Small intestine (tissue), 16 donors: ENCODE measurements at places on chromosomes 11 and 22. TPM values are rescaled to one million over a fixed set of nuclear protein-coding genes. Genes with fewer than 3 reads are reported as not detected.
A peak's percentile ranks its signal among the peaks of the same experiment; 100 is the strongest.

LGALS1 gene
- 232 TPM for polyA plus RNA-seq

ARHGAP42 gene
- polyA plus RNA-seq = 4.3 TPM

GGT5 gene
- 10.8 TPM for polyA plus RNA-seq

PAMR1 gene
- 4.6 TPM for polyA plus RNA-seq

CDKN1C gene
- 5.7 TPM for polyA plus RNA-seq

LRRC55 gene
- 1.6 TPM for polyA plus RNA-seq

DNA sequence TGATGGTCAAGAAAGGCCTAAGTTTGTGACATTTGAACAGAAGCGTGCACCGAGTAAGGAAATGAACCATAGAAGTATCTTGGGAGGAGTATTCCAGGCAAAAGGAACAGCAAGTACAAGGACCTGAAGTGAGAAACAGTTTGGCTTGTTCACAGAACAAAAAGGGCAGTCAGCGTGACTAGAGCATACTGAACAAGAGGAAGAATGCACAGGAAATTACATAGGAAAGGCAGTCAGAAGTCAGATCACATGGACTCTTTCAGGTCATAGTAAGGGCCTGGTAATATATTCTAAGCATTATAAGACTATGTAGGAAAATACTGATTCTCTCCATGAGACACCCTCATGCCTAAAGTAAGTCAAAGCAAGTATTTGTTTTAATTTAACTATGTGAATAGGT, 52.3 kb upstream of the GAB2 start:
- no peaks in the 10 kb centered on the region for H3K4me1 ChIP-seq
- no peak overlapping the region for H3K27ac ChIP-seq
- no peaks in the 10 kb centered on the region for H3K36me3 ChIP-seq
- no peak for DNase-seq

- H3K27me3 ChIP-seq = no peaks in the 10 kb centered on the region
- H3K4me1 ChIP-seq = no peaks in the 10 kb centered on the region
- no peaks in the 10 kb centered on the region for H3K36me3 ChIP-seq
Measured at GRCh38 chr11:83922318-83922717, 636.2 kb upstream of the CCDC90B start.

GRCh38 chr22:22479999-22480532, 28.5 kb downstream of the ZNF280B start:
- H3K4me3 ChIP-seq = no peak overlapping the region
- no peaks in the 10 kb centered on the region for H3K4me1 ChIP-seq
- no peaks in the 10 kb centered on the region for H3K36me3 ChIP-seq
- no peak overlapping the region for H3K27ac ChIP-seq

GRCh38 chr11:43573233-43573632, 107.3 kb upstream of the HSD17B12 start:
- H3K4me3 ChIP-seq = no peak overlapping the region
- H3K27me3 ChIP-seq = peaks cover 5% of the 10 kb centered on the region
- no peaks in the 10 kb centered on the region for H3K36me3 ChIP-seq
- H3K4me1 ChIP-seq = peaks cover 7% of the 10 kb centered on the region

GRCh38 chr11:40445391-40445790, 1014.1 kb downstream of the LRRC4C start:
- H3K27ac ChIP-seq = no peak overlapping the region
- H3K27me3 ChIP-seq = no peaks in the 10 kb centered on the region
- H3K4me1 ChIP-seq = no peaks in the 10 kb centered on the region
- no peaks in the 10 kb centered on the region for H3K36me3 ChIP-seq

DNA sequence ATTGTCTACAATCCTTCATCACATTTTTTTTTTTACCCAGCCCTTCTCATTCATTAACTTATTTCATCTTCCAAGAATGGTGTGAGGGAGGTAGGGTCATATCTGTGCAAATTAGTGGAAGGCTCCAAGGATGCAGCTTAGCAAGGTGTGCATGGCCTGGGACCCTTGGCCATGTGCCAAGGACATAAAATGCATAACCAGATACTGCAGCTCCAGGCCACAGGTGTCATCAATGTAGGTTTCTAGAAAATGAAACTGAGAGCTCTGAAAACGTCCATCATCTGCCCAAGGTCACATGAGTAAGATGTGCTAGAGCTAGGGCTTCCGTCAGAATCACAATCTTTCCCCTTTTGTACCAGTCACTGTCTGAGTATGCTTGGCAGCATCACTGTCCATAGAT, 29.8 kb downstream of the ANKK1 start:
- no peaks in the 10 kb centered on the region for H3K4me1 ChIP-seq
- H3K36me3 ChIP-seq = no peaks in the 10 kb centered on the region
- no peak overlapping the region for H3K4me3 ChIP-seq
- DNase-seq = no peak
- H3K27me3 ChIP-seq = no peaks in the 10 kb centered on the region

- no peak overlapping the region for H3K27ac ChIP-seq
- H3K4me3 ChIP-seq = no peak overlapping the region
Measured at GRCh38 chr11:12172493-12173013, 62.2 kb downstream of the MICAL2 start.

- H3K27ac ChIP-seq = no peak overlapping the region
- no peak overlapping the region for H3K4me3 ChIP-seq
- H3K27me3 ChIP-seq = peaks cover 4% of the 10 kb centered on the region
- H3K36me3 ChIP-seq = no peaks in the 10 kb centered on the region
- no peak for DNase-seq
- H3K4me1 ChIP-seq = no peaks in the 10 kb centered on the region
Measured at GRCh38 chr11:11608783-11609232, 13.0 kb downstream of the GALNT18 start.

DNA sequence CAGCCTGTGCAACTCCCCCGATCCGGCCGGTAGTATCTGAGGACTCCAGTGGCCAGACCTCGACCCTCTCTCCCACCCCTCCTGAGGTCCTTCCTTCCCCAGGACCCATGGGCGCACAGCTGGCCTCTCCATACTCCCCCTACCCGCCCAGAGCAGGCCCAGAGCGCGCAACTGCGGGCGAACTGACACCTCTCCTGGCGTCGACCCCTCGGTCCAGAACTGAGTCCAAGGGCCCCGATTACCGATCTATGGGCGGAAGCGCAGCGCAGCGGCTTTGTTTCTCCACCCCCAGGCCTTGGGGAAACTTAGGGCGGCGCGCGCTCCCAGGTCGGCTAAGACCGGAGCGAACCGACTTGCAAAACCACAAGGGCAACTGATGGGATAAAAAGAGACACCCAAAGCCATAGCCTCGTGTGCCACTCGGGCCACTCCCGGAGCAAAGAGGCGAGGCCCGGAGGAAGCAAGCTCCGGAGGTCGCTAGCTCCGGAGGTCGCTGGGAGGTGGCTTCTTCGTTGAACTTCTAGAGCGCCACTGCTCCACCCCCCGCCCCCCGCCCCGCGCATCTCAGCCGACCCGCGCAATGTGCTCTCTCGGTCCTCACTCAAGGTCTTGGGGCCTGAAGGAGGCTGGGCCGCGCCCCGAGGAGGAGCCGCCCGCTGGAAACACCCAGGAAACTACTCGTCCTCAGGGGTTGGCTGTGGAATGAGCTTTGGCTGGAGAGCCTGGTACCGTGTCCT, 9.8 kb upstream of the ALX4 start:
- H3K27ac ChIP-seq = no peak overlapping the region
- H3K4me3 ChIP-seq = no peak overlapping the region
- no peak for DNase-seq
- H3K36me3 ChIP-seq = no peaks in the 10 kb centered on the region
- peaks cover 5% of the 10 kb centered on the region for H3K27me3 ChIP-seq

DNA sequence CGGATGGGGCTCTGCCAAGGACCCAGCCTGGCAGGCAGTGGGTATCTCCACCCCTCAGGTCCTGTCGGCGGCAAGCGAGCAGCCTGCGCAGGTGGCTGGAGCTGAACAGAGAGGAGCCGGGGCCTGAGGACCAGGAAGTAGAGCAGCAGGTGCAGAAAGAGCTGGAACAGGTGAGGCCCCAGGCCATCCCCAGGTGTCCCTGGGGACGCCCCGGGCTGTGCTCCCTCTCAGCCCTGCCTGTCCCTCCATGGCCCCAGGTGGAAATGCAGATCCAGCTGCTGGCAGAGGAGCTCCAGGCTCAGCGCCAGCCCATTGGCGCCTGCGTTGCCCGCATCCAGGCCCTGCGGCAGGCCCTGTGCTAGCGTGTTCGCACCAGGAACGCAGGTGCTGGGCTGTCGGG, 44.0 kb downstream of the PISD start:
- H3K27me3 ChIP-seq = no peaks in the 10 kb centered on the region
- peaks cover 7% of the 10 kb centered on the region for H3K36me3 ChIP-seq
- peaks cover 6% of the 10 kb centered on the region for H3K4me1 ChIP-seq
- no peak overlapping the region for H3K27ac ChIP-seq
- DNase-seq = peak; percentile 56

- no peaks in the 10 kb centered on the region for H3K36me3 ChIP-seq
- H3K27me3 ChIP-seq = no peaks in the 10 kb centered on the region
- H3K27ac ChIP-seq = no peak overlapping the region
- DNase-seq = no peak
- H3K4me3 ChIP-seq = no peak overlapping the region
Measured at GRCh38 chr22:27761665-27762064, 39.9 kb downstream of the MN1 start.

GRCh38 chr11:36620246-36620645, 22.2 kb upstream of the RAG2 start:
- H3K4me1 ChIP-seq = no peaks in the 10 kb centered on the region
- DNase-seq = no peak
- no peak overlapping the region for H3K4me3 ChIP-seq
- H3K27me3 ChIP-seq = no peaks in the 10 kb centered on the region

DNA sequence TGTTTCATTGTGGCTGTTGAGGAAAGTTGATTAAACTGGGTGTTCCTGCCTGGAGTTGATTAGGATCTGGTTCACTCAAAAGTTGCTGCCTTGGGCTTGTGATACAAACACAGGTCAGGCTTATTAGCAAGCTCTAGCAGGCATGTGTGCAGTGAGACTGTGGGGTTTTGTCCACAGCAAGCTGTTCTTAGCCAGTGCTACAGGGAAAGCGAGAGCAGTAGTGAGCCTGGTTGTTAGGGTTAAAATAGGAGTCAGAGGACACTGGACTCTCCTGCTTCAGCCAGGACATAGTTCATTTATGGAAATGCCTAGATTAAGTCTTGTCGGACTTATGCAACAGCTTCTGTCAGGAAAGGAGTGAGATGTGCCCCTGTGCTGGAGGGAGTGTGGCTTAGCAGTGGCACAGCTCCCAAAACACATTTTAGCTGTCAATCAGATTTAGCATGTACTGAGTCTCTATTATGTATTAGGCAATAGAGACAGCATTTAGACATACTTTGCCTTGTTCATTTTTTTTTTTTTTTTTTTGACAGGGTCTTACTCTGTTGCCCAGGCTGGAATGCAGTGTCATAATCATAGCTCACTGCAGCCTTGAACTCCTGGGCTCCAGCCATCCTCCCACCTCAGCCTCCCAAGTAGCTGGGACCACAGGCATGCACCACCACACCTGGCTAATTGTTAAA, 8.7 kb downstream of the SNRPD3 start:
- DNase-seq = peak; percentile 51
- no peak overlapping the region for H3K4me3 ChIP-seq
- H3K4me1 ChIP-seq = peaks cover 19% of the 10 kb centered on the region
- H3K27me3 ChIP-seq = no peaks in the 10 kb centered on the region
- H3K27ac ChIP-seq = no peak overlapping the region

GRCh38 chr22:24517446-24517845, 22.3 kb downstream of the UPB1 start:
- H3K27me3 ChIP-seq = no peaks in the 10 kb centered on the region
- H3K4me1 ChIP-seq = peaks cover 2% of the 10 kb centered on the region
- H3K4me3 ChIP-seq = no peak overlapping the region
- no peaks in the 10 kb centered on the region for H3K36me3 ChIP-seq
- H3K27ac ChIP-seq = no peak overlapping the region

- H3K36me3 ChIP-seq = no peaks in the 10 kb centered on the region
- peak; percentile 54 for DNase-seq
- peaks cover 25% of the 10 kb centered on the region for H3K27me3 ChIP-seq
- H3K27ac ChIP-seq = no peak overlapping the region
- peaks cover 9% of the 10 kb centered on the region for H3K4me1 ChIP-seq
Measured at GRCh38 chr11:124837491-124837856, 27.8 kb upstream of the ROBO3 start.

DNA sequence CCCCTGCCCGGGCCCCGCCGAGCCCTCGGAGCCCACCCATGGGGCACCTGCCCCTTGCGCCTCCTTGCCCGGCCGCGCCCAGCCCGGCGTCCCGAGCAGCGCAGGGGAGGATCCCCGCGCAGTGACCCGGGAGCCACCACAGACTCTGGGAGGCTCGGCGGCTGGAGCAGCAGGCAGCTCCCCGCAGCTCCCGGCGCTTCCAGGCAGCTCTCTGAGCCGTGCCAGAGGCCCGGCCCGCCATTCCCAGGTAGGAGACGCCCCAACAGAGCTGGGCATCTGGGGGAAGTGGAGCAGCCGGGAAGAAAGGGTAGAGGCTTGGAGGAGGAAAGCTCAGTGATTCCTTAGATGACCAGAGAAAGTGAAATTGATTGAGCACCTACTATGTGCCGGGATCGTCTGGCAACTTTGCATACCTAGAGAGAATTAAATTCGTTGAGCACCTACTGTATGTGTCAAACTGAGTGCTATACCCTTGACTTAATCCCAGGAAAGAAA, 670 bp downstream of the RASD2 start:
- H3K27ac ChIP-seq = no peak overlapping the region
- peak; percentile 20 for DNase-seq
- peaks cover 12% of the 10 kb centered on the region for H3K4me1 ChIP-seq
- peaks cover 56% of the 10 kb centered on the region for H3K27me3 ChIP-seq

- H3K27me3 ChIP-seq = no peaks in the 10 kb centered on the region
- no peaks in the 10 kb centered on the region for H3K4me1 ChIP-seq
- H3K36me3 ChIP-seq = no peaks in the 10 kb centered on the region
- H3K4me3 ChIP-seq = no peak overlapping the region
- H3K27ac ChIP-seq = no peak overlapping the region
Measured at GRCh38 chr22:36902143-36902926, 11.1 kb upstream of the CSF2RB start.

GRCh38 chr22:19113429-19113828, 8.8 kb downstream of the DGCR2 start:
- H3K27ac ChIP-seq = no peak overlapping the region
- H3K4me1 ChIP-seq = peaks cover 14% of the 10 kb centered on the region
- no peak for DNase-seq
- no peak overlapping the region for H3K4me3 ChIP-seq
- H3K36me3 ChIP-seq = no peaks in the 10 kb centered on the region
- H3K27me3 ChIP-seq = no peaks in the 10 kb centered on the region

- no peak overlapping the region for H3K27ac ChIP-seq
- DNase-seq = no peak
- no peaks in the 10 kb centered on the region for H3K36me3 ChIP-seq
- no peaks in the 10 kb centered on the region for H3K4me1 ChIP-seq
- no peaks in the 10 kb centered on the region for H3K27me3 ChIP-seq
- H3K4me3 ChIP-seq = no peak overlapping the region
Measured at GRCh38 chr11:109960831-109961230, 132.4 kb upstream of the ZC3H12C start.

DNA sequence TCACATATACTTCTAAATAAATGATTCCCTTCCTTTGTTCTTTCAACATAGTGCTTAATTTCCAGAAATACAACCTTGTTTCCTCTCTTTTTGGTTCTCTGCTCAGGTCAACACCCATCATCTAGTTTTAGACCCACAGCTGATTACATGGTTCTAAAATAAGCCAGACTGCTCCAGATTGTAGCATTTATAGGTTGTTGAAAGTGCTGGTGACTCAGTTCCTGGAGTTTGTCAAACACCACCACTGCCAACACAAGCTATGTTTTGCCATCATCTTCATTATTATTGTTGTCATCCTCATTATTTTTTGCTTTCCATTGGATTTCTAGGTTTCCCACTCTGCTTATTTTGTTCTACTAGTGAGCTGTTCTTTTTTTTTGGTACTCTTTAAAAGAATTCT, 22.3 kb upstream of the MMP20 start:
- no peak overlapping the region for H3K4me3 ChIP-seq
- DNase-seq = no peak
- no peaks in the 10 kb centered on the region for H3K27me3 ChIP-seq
- no peaks in the 10 kb centered on the region for H3K4me1 ChIP-seq

- H3K36me3 ChIP-seq = no peaks in the 10 kb centered on the region
- H3K4me1 ChIP-seq = peaks cover 20% of the 10 kb centered on the region
- H3K4me3 ChIP-seq = peak overlapping the region; percentile 65
- no peaks in the 10 kb centered on the region for H3K27me3 ChIP-seq
Measured at GRCh38 chr22:37802310-37803194, 5.2 kb upstream of the GCAT start.
